Karpas-422 (cell line): ENCODE measurements at places on chromosomes 2 and 18. TPM values are rescaled to one million over a fixed set of nuclear protein-coding genes. Genes with fewer than 3 reads are reported as not detected.

- no peaks in the 10 kb centered on the region for H3K27me3 ChIP-seq
- no peak overlapping the region for H3K4me3 ChIP-seq
- no peak overlapping the region for H3K27ac ChIP-seq
- no peaks in the 10 kb centered on the region for H3K4me1 ChIP-seq
- no peak for DNase-seq
Measured at GRCh38 chr2:126674075-126674744, 18.3 kb downstream of the GYPC start.

- no peaks in the 10 kb centered on the region for H3K36me3 ChIP-seq
- DNase-seq: no peak
- H3K4me1 ChIP-seq: no peaks in the 10 kb centered on the region
- no peaks in the 10 kb centered on the region for H3K27me3 ChIP-seq
- H3K27ac ChIP-seq: no peak overlapping the region
Measured at GRCh38 chr2:40384233-40384632, 67.7 kb downstream of the SLC8A1 start.

- no peak overlapping the region for H3K4me3 ChIP-seq
- no peaks in the 10 kb centered on the region for H3K27me3 ChIP-seq
- H3K27ac ChIP-seq: no peak overlapping the region
- no peaks in the 10 kb centered on the region for H3K36me3 ChIP-seq
- DNase-seq: peak; percentile 82
Measured at GRCh38 chr18:45839414-45840395, 14.2 kb downstream of the SIGLEC15 start.

DNA sequence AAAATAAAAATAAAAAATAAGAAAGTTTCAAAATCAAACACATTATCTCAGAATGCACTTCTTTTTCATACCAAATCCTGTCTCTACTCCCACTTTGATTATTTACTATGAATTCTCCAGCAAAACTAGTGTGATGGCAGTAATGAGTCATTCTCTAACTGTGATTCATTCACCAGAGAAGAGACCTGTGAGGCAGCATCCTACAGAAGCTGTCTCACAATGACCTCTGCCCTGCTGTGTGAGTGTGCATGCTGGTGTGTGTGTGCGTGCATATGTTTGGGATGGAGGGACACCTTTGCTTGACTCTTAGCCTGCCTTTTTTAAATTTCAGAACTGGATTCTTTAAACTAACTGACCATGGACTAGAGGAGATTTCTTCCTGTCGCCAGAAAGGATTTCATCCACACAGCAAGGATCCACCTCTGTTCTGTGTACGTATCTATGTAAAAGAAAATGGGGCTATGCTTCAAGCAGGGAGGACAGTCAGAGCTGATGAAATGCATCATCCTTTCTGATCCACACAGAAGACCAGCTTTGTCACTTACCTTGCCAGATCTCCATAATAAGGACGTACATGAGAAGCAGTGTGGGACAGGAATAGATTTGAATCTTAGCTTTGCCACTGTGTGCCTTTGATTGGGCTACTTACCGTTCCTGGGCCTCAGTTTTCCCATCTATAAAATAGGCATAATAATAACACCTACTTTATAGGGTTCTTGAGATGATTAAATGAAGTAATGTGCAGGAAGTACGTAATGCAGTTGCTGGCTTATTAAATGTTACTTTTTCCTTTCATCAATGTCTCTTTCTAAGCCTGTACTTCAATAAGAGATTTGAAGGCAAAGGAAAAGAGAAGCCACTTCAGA lies 31.2 kb downstream of the STAMBP start:
- DNase-seq: no peak
- H3K27ac ChIP-seq: no peak overlapping the region
- H3K36me3 ChIP-seq: peaks cover 60% of the 10 kb centered on the region
- no peaks in the 10 kb centered on the region for H3K4me1 ChIP-seq
- H3K4me3 ChIP-seq: no peak overlapping the region

- H3K27ac ChIP-seq: no peak overlapping the region
- no peak overlapping the region for H3K4me3 ChIP-seq
- H3K27me3 ChIP-seq: no peaks in the 10 kb centered on the region
- no peaks in the 10 kb centered on the region for H3K36me3 ChIP-seq
Measured at GRCh38 chr2:1227274-1227900, 185.9 kb upstream of the TPO start.

- H3K4me3 ChIP-seq: no peak overlapping the region
- H3K27me3 ChIP-seq: no peaks in the 10 kb centered on the region
- no peaks in the 10 kb centered on the region; the same call in 1 of the 2 replicates for H3K36me3 ChIP-seq
- H3K27ac ChIP-seq: no peak overlapping the region
- no peak for DNase-seq
- no peaks in the 10 kb centered on the region for H3K4me1 ChIP-seq
Measured at GRCh38 chr2:241573741-241574140, 15.2 kb downstream of the BOK start.

DNA sequence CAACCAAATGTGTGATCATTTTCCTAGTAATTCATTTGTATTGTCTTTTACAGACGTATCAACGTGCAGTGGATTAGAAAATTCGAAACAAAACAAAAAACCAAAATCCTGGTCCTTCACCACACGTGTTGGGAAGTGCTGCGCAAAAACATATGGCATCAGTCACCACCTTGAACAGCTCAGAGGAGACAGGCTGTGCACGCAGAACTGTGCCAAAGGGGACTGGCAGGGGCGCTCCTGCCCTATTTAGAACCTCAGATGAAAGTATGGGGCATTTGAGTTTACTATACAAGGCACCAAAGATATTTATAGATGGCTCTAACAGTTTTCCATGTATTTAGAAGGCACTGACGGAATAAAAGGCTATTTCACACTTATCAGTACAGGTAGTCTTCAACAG lies 42.3 kb downstream of the NOL10 start:
- no peak overlapping the region for H3K4me3 ChIP-seq
- no peaks in the 10 kb centered on the region; the same call in 1 of the 2 replicates for H3K4me1 ChIP-seq
- no peak for DNase-seq
- no peaks in the 10 kb centered on the region for H3K27me3 ChIP-seq
- peaks cover 27% of the 10 kb centered on the region; the same call in 1 of the 2 replicates for H3K36me3 ChIP-seq

Gene CERKL
- 15.4 and 24.4 TPM in 2 replicates for total RNA-seq

Gene SLC16A14
- total RNA-seq: 0.15 and 0.29 TPM in 2 replicates

Gene IL1RL1
- total RNA-seq: not detected in 2 replicates
